Fibroblast of upper back skin (primary cell): ENCODE measurements at places on chromosomes 5 and 9.

DNA sequence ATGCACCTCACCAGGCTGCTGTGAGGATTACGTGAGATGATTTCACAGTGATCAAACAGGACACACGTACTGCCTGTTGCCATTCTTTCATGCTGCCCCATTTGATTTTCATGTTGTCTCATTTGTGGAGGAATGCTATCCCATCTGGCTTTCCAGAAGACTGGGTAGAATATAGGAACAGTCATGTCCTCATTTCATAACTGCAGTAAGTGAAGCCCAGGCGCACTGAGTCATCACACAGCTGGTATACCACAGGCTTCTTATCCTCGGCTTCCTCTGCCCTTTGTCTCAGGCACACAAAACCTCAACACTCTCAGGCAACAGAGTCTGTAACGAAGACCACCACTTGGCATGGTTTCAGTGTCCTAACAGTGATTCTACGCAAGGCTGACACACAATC is 62.3 kb downstream of the LHFPL2 start:
- peak; percentile 98 for DNase-seq

DNA sequence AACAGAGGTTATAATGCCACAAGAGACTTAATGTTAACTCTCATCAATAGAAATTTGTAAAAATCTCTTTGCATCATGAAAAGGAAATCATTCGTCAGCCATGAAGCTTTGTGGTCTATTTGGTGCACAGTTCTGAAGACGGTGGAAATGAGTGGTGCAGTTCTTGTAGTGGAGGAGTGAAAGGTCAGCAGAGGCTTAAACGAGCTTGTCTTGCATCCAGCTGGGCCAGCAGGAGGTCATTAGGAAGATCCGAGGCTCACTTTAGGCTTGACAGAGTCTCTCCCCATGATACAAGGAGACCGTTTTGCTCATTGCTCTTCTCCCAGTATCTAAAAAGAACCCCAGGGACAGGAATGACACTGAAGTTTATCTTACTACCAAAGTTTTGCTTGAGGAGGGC is 440.8 kb downstream of the BNC2 start:
- DNase-seq = no peak

- no peak for DNase-seq
Observed at GRCh38 chr5:1298723-1299510, 4.0 kb upstream of the TERT start.

DNA sequence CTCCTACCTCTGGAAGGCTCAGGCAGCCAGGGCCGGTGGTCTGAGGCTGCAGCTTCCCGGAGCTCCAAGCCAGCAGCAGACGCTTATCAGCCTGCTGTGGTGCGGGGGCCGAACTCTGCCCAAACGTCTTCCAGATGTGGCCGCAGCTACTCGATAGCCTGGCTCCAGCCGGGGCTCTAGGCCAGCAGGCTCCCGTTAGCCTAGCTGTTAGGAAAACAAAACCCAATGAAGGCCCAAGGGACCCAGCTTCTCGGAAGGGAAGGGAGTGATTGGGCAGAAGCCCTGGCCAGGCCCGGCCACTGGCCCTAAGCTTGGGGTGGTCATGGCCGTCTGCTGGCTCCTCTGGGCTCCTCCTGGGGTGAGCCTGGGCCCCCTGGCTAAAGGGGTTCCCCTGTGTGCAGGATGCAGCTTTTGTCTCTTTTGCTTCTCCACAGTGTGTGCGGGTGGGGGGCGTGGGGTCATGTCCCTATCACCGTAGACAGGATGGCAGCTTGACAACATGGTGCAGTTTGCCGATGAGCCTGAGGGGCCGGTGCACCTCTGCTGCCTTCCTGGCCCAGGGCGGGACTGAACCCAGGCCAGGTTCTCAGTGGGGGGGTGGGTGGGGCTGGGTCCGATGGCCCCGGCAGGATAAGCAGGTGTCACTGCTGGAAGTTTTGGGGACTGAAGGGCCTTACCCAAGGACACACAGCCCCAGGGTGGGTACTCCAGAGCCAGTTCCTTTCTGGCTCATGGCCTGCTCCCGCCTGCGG is 18.7 kb downstream of the MYMK start:
- peak; percentile 71 for DNase-seq

DNA sequence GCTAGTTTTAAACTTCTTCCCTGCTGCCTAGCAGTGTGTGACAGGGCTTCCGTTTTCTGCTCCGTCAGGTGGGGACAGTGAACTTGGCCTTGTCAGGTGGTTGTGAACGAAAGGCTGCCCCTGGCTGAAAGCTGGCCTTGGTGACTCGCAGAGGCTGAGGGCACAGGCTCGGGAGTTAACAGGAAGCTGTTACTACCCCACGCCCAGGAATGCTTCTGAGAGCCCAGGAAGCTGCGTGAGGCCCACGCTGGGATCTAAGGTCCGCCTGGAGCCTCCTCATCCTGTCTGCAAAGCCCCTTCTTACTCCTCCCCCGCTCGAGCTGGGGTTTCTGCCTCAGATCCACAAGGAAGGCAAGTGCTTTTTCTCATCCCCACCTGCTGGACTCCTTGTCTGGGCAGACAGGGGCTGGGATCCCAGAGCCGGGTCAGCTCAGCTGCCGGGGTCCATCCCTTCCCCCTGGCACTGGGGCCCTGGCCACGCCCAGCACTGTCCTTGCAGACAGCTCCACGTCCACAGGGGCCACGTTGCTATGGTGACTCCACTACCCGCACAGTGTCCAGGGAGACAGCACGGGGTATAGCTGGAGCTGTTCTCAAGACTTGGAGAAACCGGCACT is 124.7 kb upstream of the TBC1D2 start:
- DNase-seq = peak; percentile 49

DNA sequence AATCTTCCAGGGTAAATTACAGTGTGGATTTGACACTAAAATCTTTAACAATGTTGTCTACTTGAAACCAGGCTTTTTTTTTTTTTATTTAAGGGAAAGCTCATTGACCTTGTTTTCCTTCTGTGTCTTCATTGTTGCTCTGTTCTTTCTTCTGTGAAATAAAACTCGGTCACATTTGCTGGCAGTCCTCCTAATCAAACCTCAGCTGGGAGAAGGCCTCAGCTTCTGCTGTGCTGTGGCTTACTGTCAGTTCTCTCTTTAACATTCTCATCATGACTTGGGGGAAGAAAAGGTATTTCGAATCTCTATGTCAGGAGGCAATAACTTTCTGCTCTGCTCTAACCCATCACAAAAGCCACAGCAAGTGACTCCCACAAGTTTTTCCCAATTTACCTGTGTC is 268.9 kb downstream of the ZNF608 start:
- DNase-seq = no peak

- no peak for DNase-seq
Observed at GRCh38 chr5:33800241-33800950, 91.4 kb downstream of the ADAMTS12 start.

DNA sequence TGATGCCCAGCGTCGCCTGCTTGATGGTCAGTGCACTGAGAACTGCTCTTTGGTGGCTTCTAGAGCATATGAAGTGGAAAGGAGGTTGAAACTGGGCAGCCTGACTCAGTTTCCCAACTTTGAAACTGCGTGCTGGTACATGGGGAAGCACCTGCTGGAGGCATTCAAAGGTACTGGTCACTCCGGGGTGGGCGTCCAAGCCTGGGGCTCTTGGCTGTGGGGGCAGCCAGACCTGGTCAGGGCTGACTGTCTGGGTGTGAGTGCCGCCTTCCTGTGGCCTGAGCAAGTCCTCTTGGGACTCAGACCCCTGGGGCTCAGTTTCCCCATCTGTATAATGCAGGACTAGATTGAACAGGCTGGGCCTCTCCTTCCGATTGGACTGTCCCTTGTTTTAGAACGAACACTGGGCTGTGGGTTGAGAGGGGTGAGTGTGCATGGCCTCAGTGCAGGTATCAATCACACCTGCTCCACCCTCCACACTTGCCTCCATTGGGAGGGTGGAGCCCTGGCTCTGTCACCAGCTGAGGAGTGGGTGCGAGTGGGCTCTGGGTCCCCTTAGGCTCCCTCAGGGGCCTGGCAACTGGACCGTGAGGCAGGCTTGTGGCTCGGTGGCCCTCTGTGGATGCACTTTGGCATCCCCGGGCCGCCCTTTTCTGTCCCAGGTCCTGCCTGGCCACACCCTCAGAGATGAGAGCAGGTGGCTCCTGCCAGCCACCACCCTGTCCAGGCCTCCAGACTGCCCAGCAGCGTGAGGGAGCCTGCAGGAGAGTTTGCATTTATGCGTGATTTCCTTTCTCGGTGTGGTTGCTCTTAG is 80.2 kb downstream of the PHF2 start:
- DNase-seq = no peak

GRCh38 chr9:15189481-15189880 is 117.5 kb downstream of the TTC39B start:
- DNase-seq = no peak

GRCh38 chr5:43729846-43730478 is 127.0 kb downstream of the NNT start:
- DNase-seq = peak; percentile 46

DNA sequence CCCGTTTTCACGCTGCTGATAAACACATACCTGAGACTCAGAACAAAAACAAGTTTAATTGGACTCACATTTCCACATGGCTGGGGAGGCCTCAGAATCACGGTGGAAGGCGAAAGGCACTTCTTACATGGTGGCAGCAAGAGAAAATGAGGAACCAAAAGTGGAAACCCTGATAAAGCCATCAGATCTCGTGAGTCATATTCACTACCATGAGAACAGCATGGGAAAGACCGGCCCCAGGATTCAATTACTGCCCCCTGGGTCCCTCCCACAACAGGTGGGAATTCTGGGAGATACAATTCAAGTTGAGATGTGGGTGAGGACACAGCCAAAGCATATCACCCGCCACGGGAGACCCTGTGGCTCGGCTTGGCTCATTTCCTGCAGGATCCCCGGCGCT is 20.2 kb downstream of the EXD3 start:
- no peak for DNase-seq

DNA sequence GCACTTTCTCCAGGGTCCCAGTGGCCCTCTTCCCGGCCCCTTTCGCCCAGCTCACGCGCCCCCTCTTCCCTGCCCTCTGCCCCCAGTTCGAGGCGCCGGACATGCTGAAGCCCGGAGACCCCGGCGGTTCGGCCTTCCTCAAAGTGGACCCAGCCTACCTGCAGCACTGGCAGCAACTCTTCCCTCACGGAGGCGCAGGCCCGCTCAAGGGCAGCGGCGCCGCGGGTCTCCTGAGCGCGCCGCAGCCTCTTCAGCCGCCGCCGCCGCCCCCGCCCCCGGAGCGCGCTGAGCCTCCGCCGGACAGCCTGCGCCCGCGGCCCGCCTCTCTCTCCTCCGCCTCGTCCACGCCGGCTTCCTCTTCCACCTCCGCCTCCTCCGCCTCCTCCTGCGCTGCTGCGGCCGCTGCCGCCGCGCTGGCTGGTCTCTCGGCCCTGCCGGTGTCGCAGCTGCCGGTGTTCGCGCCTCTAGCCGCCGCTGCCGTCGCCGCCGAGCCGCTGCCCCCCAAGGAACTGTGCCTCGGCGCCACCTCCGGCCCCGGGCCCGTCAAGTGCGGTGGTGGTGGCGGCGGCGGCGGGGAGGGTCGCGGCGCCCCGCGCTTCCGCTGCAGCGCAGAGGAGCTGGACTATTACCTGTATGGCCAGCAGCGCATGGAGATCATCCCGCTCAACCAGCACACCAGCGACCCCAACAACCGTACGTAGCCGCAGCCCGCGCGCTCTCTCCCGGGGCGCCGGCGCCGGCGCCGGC is 1.0 kb downstream of the PRDM6 start:
- DNase-seq = no peak

DNA sequence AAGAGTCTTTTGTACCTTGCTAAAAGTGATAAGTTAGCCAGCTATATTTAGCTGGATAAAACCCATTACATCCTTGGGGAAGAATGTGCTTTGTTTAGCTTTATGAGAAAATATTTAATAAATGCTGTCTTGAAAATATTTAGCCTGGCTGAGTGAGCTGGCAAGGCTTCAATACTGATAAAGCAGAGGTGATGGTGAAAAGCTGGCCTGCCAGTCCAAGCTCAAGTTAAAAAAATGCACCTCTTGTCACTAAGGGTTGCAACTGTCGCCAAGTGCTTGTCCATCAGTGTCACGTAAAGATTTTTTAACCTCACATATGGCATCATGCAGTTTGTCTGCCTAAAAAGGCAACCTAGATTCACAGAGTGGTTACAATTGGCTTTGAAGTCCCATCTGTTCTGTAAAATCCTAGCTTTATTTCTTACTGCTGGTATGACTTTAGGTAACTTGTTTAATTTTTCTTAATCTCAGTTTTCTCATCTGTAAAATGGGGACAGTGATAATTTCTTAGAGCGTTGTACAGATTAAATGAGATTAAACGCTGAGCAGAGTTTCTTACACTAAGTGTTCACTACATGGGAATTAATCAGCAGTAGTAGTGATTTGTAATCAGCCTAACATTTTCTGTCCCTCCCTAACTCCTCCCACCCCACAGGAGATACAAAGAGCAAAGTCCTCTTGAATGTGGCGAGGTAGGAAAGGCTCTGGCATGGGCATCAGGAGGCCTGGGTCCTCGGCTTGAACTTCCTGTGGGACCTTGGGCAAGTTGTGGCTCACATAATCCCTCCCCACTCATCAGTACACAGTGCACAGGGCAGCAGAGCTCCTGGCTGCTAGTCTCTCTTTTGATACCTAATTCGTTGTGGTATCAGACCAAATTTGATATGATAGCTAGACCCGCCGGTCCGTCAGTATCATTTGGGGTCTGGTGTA is 48.7 kb downstream of the PIK3R1 start:
- peak; percentile 70 for DNase-seq

- no peak for DNase-seq
Observed at GRCh38 chr5:95086927-95087815, 197.7 kb downstream of the MCTP1 start.

DNA sequence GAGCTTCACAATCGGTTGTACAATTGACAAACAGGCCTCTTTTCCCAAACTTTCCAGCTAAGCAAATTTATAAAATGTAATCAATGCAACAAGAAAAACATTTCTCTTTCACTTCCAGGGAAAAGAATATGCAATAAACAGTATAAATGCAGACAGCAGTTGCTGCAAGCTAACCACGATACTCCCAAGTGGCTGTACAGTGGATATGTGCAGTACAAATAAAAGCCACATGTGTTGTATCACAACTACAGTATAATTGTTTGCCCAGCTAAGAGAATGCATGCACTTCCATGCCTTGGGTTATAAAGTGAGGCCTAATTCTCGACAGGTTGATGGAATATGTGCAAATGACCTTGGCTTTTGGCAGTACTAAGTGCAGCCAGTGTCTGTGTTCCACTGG is 16.7 kb upstream of the PDCL start:
- no peak for DNase-seq

DNA sequence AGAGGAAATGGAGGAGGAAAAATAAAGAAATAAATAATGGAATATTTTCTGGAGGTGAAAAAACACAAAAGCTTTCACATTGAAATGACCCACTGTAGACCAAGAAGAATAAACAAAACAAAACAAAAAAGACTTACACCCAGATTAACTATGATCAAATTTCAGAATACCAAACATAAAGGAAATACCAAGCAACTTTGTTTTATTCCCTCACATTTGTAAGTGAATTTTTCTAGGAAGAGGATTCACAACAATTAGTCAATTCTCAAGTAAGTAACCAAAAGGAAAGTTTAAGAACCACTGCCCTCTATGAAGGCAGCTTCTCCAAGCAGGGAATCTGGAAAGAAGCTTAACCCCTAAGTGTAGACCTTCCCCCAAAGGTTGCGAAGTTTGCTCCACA is 29.6 kb upstream of the B4GALT1 start:
- DNase-seq = no peak

- no peak for DNase-seq
Observed at GRCh38 chr5:57032151-57032551, 80.2 kb upstream of the MIER3 start.

GRCh38 chr9:107504585-107505455 is 15.3 kb upstream of the KLF4 start:
- DNase-seq = peak; percentile 78

- DNase-seq = peak; percentile 77
Observed at GRCh38 chr9:93450945-93451815, at the start of gene FAM120A. TSS of gene FAM120A (plus strand) at chr9:93451685. CDS start at chr9:93451916, 231 bp downstream.
